NCI-H748 treated with DMSO at 0.1 percent for 48 hours (cell line): ENCODE measurements at places on chromosomes 2 and 18.

DNA sequence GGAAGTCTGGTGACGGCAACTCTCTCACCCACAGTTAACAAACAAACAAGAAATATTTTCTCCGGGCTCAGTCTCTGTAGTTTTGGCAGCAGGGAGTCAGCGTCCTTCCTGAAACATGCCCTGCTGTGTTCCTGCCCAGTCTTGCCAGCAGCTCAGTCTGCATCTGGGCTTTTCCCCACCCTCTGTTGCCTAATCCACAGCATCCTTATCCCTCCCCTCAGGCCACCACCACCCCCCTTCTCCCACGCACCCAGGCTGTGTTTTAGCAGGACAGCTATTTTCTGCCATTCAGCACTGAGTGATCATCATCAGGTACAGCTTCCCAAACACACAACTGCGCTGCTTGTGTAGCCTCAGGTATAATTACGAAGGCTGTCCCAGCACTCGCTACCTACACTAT, 168.2 kb downstream of the DPP10 start:
- DNase-seq: no peak

DNA sequence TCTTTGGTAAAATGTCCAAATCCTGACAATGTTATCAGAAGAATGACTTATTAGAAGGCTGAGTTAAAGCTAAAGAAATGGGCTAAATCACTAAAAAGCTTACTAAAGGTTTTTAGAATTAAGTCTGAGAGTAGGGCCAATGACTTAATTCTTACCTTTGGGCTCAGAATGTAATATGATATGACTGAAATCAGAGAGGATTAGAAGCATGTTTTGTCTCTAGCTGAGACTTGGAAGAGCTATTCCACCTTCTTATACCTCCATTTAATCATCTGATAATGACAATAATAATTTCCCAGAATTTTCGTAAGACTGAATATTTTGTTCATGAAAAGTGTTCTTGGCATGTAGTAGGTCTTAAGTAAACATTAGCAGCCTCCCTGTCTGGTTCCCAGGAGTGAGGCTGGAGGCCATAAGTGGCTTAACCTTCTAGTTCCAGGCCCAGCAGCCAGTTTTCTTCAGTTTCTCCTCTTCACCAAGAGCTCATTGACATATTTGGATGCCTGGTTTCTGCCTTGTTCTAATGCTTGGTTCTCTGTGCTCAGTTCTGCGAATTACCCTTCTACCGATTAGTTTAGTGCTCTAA, 25.5 kb upstream of the E2F6 start:
- DNase-seq: no peak

- DNase-seq: no peak
Measured at GRCh38 chr2:67772216-67773170, 290.3 kb downstream of the C1D start.

- no peak for DNase-seq
Measured at GRCh38 chr2:177403838-177404237, 11.3 kb downstream of the AGPS start.

DNA sequence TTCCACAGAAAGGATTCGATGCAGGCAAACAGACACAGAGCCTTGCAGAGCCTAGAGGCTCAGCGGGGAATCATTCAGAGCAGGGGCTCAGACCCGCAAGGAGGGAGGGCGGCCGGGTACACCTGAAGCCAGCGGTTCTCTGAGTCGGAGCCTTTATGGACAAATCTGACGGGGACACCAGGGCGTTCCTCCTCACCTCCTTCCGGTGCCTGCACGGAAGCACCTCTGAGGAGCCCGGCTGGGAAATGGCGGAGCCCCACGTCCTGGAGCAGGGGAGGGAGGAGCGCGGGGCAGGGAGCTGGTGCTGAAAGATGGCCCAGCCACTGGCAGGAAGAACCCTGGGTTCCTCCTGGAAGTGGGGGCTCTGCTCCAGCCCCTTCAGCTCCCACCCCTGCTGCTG, 193.5 kb upstream of the ALKAL2 start:
- DNase-seq: no peak
